ENCODE measurements at places on chromosomes 7 and 10.

- DNase-seq = no peak
Observed at GRCh38 chr7:68424658-68425297, 1173.5 kb upstream of the AUTS2 start.

DNA sequence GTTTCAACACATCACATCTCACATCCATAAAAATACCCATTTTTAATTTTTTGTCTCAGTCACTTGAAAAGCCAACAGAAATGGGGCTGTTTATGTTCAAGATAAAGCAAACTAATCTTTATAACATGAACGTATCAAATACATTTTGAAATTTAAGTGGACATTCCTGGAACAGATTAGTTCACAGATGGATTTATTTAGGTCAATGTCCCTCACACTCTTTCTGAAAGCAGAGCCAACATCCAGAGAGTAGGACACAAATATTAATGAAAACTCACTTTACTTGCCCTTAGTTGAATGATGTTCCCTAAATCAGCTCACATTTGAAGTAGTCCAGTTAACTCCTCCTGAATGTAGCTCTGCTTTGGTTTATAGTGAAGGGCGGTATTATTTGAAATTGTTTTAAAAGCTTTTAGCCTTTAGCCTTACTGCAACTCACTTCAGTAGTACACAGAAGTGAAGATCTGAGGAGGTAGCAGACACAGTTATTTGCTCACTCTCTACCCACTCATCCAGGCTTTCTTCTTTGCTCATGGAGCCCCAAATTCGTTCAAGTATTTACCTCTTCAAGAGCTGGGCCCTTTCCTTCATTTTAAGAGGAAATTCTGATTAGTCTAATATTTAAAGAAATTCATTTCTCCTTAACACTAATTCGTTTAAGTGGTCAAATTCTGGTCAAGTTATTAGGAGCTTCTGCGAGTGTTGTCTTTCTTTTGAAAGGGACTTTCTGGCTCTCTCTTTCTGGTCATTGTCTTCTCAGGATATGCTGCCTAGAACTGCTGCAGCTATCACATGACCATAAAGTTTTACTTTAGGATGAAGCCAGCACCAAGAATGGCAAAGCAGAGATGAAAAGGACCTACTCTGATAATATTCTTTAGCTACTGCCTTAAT, 180.6 kb upstream of the AGR3 start:
- DNase-seq = no peak

- no peak for DNase-seq
Observed at GRCh38 chr7:120110169-120110568, 162.8 kb upstream of the KCND2 start.

DNA sequence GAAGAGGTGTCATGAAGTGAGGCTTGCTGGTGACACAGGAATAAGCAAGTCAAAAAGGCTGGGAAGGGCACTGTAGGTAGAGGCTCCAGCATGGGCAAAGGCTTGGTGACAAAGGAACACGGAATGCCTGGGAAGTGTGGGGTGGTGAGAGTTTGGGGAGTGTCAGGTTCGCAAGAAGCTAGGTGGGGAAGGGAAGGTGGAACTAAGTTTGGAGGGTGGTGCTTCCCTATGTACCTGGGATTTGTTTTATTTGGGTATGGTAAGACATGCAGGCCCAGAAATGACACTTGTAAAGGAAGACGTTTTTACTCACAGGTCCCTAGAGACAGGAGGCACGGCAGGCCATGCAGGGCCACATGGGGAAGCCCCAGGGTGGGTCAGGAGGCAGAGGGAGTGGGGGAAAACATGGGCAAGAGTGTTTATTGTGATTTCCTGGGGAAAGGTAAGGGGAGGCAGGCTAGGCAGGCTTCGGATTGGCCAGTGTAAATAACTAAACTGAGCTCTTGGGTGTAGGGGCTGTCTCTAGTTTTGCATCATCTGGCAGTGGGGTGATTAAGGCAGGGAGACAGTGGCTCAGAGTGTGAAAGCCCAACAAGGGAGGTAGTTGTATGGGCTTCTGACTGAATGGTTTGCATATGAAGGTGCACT, 52.1 kb downstream of the SH2D4B start:
- DNase-seq = no peak

DNA sequence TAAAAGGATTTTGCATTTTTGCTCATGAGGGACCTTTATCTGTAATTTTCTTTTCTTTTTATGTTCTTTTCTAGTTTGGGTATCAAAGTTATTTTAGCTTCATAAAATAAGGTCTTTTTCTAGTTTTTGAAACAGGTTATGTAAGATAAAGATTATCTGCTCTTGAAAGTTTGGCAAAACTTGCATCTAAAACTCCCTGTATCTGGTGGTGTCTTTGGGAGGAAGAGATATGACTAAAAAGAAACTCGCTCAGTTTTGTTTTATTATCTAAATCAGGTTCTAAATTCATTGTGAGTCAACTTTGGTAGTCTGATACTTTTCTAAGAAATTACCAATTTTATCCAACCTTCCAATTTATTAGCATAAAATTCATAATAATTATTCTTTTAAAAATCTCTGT, 55.1 kb downstream of the VCL start:
- DNase-seq = no peak

GRCh38 chr7:157397036-157397720, 60.4 kb downstream of the DNAJB6 start:
- DNase-seq = no peak

- DNase-seq = no peak
Observed at GRCh38 chr7:93374345-93374940, 142.3 kb downstream of the VPS50 start.

- no peak for DNase-seq
Observed at GRCh38 chr10:49371967-49372366, 23.9 kb downstream of the DRGX start.

DNA sequence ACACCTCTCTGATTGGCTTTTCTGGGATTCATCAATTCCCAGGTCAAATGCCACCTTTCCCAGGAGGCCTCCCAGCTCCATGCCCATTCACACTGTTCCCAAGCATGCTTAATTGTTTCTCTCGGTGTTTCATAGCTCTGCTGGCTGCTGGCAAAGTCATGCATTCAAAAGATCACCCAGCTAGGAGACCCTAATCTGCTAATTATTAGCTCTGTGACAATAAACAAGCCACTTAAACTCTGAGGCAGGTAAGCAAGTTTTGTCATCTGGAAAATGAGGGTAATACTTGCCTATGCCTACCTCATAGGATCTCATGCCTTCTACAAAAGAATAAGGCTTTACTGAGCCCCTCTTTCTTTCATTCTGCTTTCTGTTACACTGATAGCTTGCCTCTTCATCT, 828 bp upstream of the KEL start:
- DNase-seq = no peak

GRCh38 chr10:108425283-108425964, 1260.9 kb upstream of the SORCS1 start:
- no peak for DNase-seq

- DNase-seq = no peak
Observed at GRCh38 chr10:61089251-61089650, 145.3 kb upstream of the RHOBTB1 start.

DNA sequence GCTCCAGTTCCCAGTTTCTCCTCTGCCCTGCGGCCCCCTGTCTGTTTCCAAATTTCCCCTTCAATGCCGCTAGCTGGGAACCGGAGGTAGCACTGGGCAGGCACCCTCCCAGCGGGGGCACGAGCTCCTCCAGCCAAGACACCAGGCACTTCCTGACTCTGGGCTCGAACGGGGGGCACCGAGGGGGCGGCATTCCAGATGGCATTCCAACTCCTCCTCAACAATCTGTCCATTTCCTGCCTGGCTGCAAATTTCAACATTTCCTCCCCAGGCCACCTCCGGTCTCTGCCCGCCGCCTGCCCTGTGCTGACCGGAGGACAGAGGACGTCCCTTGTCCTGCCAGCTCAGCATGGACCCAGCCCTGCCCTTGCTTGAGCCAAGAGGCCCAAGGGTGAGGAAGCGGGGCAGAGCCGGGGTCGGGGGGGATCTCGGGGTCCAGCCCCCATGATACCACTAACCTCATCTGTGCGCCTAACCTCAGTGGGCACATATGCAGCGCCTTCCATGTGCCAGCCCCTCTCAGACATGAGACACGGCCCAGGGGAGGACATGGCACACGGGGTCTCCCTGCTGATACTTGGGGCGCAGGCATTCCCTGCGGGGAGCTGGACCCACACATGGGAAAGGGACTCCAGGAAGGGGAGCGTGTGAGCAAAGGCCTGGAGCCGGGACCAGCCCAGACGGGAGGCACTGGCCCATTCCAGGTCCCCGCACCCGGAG, 58.0 kb downstream of the PDGFA start:
- DNase-seq = no peak

DNA sequence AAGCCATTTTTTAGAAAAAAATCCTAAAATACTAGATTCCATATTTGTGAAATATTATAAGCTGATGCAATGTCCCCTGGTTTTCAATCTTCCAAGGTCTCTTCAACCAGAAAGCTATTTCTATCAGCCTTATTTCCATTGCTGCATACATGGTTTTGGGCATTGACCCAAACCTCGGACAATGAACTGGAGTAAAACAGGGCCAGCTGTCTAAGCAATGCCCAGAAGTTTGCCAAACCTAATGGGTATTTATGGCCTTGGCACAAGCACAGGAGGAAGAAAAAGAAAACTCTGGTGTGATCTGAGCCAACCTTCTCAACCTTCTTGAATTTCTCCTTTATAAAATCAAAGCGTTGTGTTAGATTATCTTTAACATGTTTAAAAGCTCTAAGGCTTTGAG, 402.3 kb downstream of the DNAJB9 start:
- DNase-seq = no peak

- DNase-seq = no peak
Observed at GRCh38 chr7:17134786-17135185, 163.7 kb upstream of the AHR start.

GRCh38 chr10:28530751-28531150, 2.2 kb upstream of the WAC start:
- DNase-seq = no peak

- DNase-seq = no peak
Observed at GRCh38 chr7:96224685-96225084, 97.2 kb downstream of the SLC25A13 start.

GRCh38 chr7:50204581-50204980, 99.9 kb upstream of the IKZF1 start:
- DNase-seq = no peak

- no peak for DNase-seq
Observed at GRCh38 chr10:69470463-69471384, 19.5 kb downstream of the TSPAN15 start.

GRCh38 chr7:29401769-29402168, 161.9 kb upstream of the PRR15 start:
- no peak for DNase-seq

- no peak for DNase-seq
Observed at GRCh38 chr7:50723888-50724287, 58.8 kb downstream of the GRB10 start.

GRCh38 chr10:19194866-19195265, 146.3 kb downstream of the MALRD1 start:
- DNase-seq = no peak

GRCh38 chr7:3887096-3887690, 586.1 kb downstream of the SDK1 start:
- DNase-seq = no peak
